ENCODE measurements at places on chromosomes 11 and 22.

GRCh38 chr11:112612250-112612849 lies 348.9 kb upstream of the NCAM1 start:
- DNase-seq: no peak

DNA sequence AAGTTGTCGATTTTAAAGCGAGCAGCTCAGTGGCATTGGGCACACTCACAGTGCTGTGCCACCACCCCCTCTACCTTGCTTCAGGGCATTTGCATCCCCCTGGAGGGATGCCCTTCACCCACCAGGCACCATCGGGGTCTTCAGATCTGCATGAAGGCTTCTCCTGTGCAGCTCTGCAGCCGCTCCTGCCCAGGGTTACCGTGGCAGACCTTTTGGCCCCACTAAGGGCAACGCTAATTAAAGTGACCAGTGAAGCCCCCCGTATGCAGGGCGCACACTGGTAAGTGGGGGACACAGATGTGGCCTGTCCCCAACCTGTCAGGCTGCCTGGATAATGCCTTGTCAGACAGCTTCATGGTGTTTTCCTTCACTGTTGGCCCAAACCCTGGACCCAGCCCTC lies 1117.7 kb downstream of the BRD1 start:
- DNase-seq: no peak

DNA sequence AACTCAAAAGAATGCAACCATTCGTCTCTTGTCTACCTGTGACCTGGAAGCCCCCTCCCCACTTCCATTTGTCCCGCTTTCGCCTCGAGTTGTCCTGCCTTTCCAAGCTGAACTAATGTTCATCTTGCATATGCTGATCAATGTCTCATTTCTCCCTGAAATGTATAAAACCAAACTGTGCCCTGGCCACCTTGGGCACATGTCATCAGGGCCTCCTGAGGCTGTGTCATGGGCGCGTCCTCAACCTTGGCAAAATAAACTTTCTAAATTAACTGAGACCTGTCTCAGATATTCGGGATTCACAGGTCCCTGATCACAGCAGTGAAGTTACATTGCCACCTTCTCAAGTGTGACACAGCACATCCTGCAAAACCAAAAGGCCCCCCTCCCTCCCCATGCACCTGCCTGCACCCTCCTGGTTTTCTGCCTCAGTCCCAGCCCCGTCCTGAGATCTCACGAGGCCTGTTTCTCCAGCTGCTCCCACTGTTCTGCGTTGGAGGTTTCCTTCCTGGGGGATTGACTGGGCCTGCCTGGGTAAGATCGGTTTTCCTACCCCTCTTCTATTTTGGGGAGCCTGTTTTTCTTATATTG lies 1328.7 kb downstream of the TBC1D22A start:
- no peak for DNase-seq

- no peak for DNase-seq
Observed at GRCh38 chr11:95218149-95218548, 12.9 kb downstream of the SESN3 start.

- no peak for DNase-seq
Observed at GRCh38 chr11:35750981-35751663, 88.5 kb downstream of the TRIM44 start.

DNA sequence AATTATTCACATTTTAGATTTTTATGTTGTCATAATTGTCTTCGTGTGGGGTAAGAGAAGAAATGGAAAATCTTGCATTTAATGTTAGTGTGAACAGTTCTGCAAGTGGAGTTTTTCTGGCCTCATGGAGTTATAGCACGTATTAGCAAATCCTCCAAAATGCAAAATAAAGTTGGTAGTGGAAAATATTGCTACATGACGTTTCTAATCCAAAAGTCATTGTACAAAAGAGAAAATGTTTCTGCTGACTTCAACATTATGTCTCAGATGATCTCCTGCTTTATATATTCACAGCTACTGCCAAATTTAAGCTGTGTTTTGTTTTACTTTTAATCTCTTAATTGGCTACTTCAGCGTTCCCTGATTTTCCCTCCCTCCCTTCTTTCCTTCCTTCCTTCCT lies 1804.0 kb upstream of the RAG2 start:
- DNase-seq: no peak

DNA sequence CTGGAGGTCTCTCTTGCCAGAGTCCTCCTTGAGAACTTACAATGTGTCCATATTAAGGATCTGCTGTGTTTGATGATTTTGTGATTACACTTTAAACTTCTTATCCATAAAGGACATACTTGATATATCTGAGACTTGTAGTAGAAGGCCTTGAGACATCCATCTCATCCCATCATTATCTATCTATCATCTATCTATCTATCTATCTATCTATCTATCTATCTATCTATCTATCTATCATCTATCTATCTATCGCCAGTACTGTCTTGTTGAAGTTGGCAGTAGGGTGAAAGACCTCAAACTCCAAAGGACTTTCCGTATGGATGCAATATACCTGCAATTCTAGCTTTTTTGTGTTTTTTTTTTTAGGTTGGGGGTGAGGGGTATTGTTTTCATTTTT lies 2.5 kb upstream of the EHF start:
- no peak for DNase-seq

DNA sequence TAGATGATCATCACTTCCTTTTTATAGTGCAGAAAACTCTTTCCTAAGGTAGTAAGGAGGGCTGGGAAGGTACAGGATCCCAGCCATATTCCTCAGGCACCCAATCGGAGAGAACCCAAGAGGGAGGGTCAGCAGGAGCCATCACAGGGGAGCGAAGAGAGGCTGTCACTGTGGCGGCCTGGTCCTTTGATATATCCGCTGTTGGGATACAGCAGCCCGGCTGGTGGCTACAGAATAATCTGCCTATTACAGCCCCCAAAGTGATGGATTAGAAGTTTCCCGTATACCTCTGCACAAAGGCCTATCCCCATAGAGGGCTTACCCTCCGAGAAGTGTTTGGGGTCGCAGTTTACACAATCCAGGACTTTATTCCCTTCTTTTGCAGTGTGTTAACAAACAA lies 48.5 kb downstream of the OR4D9 start:
- no peak for DNase-seq

- no peak for DNase-seq
Observed at GRCh38 chr11:134139873-134140331, 71.0 kb downstream of the JAM3 start.
